ENCODE measurements at places on chromosomes 13 and 19.

DNA sequence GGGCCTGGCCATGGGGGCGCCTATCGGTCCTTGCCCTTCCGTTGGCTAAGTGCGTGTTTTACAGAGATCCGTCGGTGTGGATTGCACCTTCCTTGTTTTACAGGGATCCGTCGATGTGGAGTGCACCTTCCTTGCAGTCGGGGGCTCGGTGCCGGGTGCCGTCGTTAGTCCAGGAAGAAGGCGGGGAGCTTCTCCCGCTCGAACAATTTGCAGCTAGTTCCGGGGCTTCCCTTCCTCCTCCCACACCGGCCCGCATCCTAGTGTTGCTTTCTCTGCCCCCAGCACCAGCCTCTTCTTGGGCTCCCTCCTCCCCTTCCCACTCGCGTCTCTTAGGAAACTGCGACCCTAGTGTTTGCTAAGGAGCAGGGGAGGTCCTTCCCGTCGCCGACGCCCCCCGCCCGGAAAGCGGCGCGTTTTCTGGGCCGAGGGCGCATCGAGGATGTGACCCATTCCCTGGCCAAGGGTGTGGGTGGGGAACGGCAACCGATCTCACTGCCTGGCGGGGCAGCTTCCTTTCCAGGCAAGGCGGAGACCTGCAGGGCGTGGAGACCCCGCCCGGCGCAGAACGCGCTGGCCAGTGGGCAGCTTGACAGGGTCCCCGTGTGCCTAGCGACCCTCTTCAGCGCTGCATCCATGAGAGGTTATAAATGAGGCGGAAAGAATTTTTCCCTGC, 75.7 kb upstream of the ZNF91 start:
- DNase-seq = no peak

GRCh38 chr13:80374444-80374843, 33.5 kb upstream of the SPRY2 start:
- no peak for DNase-seq

- peak; percentile 76 for DNase-seq
Measured at GRCh38 chr13:73055813-73056564, 2.8 kb upstream of the KLF5 start.

DNA sequence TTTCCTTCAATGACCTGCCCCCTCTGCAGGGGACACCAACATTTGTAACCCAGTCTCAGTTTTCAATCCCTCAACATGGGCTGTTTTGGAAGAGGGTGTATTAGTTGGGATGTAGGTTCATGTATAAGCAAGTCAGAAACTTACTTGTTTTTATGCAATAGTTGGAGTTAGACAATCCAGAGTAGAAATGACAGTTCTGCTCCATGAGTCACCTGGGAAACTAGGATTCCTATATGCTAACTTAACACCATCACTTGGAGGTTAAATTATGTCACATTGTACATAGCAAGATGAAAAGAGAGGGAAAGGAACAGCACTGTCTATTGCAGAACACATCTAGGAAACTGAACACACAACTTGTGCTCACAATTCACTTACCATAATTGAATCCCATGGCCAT, 436.4 kb downstream of the RFC3 start:
- no peak for DNase-seq

DNA sequence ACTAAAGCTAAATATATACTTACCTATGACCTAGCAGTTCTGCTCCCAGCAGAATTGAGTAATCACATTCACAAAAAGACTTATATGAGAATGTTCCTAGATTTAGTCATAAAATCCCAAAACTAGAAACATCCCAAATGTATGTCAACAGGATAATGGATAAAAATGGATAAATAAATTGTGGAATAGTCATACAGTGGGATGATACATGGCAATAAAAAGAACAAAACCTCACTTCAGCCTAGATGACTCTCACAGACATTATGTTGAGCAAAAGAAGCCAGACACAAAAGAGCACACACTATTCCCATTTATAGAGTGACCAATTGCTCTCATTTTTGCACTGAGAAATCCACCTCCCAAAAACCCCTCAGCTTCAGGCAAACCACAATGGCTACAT, 352.4 kb upstream of the HTR2A start:
- no peak for DNase-seq

GRCh38 chr19:45971260-45971902, 2.3 kb downstream of the NOVA2 start:
- DNase-seq = no peak

DNA sequence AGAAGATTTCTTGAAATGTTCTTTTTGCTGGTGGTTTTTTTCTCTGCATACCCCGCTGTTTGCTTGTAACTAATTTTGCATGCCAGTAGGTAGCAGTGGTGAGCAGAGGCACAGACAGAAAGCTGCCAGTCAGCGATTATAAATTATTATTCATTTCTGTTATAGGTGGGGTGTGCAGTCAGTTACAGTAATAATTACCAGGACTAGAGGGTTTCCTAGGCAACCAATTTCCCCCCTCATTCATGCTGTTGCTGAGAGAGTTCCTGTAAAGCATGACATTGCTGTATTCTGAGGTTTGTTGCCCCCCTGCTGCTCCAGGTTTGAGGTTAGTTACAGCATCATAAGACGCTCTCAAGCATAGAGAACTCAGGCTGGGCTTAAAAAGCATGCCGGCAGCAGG, 104.5 kb downstream of the URI1 start:
- peak; percentile 15 for DNase-seq

GRCh38 chr13:22855926-22856325, 324.9 kb upstream of the SGCG start:
- DNase-seq = no peak
